ENCODE measurements at places on chromosomes 2 and 18.

DNA sequence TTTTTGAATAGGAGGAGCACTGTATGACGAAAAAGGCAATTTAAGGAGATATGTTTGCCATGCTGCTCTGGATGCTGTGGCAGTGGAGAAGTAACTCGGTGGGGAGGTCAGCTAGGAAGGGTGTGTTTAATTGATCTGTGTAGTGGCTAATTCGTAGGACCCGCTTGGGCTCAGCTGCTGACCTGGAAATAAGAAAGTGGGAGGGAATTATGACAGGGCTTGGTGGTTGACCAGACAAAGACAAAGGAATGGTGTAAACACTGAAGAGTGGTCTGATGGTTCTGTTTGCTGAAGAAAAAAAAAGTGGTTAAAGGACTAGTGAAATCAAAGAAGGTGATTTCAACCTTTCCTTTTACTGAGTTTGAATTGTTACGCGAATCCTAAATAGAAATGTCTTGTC is 146.0 kb downstream of the MAP4K4 start:
- no peak for DNase-seq

DNA sequence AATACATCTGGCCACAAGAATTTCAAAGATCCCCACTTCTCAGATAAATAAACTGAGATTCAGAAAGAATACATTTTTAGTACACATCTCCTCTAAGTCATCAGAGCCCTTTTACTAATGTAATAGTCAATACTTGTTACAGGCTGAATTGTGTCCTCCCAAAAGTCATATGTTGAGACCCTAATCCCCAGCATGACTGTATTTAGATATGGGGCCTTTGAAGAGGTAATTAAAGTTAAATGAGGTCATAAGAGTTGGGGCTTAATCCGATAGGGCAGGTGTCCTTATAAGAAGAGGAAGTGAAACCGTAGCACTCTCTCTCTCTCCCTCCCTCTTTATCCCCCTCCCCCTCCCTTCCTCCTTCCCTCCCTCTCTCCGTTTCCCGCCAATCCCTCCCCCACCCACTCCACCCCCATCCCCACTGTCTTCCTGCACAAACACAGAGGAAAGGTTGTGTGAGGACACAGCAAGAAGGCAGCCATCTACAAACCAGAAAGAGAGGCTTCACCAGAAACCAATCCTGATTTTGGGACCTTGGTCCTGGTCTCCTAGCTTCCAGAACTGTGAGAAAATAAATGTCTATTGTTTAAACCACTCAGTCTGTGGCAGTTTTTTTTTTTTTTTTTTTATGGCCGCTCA is 66.6 kb upstream of the ZNF397 start:
- DNase-seq: no peak

DNA sequence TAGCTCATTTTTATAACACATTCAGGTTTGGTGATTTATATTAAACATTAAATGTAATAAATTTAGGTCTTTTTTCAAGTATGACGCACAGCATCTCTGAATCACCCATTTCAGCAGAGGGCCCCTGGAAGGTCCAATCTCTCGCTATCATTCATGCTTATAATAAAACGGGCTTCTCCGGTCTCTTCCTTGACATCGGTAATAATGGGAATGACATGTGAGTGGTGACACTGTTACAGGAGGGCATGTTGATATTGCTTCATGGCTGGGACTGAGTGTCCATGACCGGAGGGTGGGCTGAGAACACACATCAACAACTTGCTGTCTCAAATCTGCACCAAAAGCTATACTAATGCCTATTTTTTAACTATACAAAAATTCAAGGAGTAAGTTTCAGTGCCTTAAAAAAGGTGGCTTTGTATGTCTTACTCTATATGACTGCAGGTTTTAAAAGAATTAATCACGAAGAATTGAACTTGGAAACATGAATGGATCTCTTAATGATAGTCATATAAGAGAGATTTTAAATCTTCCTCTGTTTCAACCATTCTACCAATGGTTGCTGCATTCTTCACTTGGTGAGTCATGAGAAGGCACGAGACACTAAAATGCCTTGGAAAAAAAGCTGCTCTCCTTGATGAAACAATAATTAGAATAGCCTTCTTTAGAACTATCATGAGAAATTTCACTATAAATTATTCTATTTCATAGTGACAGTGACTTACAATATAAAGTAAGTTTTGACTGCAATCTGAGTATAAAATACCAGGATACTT is 101.9 kb upstream of the NRP2 start:
- DNase-seq: no peak

DNA sequence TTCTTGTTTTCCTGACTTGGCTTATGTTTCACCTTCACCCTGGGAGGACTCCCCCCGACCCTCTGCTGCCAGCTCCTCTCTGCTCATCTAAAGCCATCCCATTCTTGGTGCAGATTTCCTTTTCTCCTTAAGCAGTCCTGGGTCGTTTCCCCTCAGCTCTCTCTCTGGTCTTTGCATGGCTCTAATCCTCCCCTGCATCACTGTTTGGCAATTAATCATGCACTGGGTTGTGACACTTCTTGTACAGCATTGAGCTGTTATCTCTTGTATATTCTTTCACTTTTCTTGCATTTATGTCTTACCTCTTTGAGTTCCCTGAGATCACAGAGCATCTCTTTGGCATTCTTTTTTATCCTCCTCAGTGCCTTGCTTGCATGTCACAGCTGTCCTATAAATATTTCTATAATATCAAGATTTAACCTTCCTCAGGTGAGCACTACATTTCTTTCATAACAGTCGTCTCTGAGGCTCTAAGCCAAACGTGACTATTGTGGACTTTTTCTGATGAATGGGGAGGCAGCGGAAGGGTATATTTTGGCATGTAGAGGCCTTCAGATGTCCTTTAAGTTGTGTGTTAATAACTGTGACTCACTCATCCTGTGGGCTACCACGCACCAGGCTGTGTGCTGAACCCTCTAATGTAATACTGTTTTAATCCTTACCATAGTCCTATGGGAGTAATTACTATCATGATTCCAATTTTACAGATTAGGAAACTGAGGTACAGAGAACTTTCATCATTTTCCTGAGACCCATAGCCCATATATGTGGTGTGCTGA is 507.5 kb downstream of the SLC4A3 start:
- DNase-seq: no peak

GRCh38 chr18:2986150-2986865 is 26.6 kb downstream of the LPIN2 start:
- no peak for DNase-seq

DNA sequence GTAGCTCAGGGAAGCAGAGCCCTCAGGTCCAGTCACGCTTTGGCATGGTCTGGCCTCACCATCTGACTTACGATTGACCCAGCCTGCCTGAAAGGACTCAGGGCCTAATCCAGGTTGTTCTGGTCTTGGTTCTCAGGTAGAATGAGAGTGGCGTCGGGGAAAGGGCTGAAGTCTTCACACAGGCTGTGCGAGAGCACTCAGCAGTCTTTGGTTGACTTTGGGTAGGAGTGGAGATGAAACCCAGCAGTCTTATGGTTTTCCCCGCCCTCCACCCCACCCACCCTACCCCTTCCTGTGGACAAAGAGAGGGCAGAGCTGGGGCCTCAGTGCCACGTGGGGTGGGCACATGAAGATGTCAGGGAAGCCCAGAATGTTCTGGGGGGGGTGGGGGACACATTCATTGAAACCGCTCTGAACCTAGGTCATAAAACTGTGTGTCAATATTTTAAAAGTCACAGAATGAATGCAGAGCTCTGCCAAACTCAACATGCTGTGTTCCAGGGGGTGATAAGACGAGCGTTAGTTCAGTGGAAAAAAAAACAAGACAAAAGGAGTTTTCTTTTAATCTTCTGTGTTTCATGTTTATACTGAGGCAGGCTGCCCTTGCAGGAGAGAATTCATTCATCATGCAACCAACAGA is 58.6 kb upstream of the ALPP start:
- no peak for DNase-seq

GRCh38 chr2:105087273-105087672 is 49.4 kb downstream of the MRPS9 start:
- DNase-seq: no peak

GRCh38 chr18:50786864-50787263 is 33.0 kb downstream of the MRO start:
- no peak for DNase-seq

DNA sequence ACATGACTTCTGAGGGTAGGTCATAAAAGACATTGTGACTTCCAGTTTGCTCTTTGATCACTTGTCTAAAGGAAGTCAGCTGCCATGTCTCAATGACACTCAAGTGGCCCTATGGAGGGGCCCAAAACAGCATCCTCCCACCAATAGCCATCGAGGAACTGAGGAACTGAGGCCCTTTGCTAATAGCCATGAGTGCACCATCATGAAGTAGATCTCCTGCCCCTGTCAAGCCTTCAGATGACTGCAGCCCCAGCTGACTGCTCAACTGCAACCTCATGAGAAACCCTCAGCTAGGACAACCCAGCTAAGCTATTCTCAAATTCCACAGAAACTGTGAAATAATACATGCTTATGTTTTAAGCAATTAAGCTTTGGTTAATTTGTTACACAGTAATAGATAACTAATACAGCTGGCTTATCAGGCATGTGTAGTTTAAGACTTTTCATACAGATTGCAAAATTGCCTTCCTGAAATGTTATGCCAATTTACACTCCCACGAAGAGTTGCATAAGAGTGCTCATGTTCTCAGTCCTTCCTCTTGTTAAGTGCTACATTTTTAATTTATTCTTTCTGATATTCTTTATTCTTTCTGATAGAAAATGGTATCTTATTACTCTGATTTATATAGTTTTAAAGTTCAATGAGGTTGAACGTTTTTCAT is 105.6 kb upstream of the NDUFV2 start:
- DNase-seq: no peak

DNA sequence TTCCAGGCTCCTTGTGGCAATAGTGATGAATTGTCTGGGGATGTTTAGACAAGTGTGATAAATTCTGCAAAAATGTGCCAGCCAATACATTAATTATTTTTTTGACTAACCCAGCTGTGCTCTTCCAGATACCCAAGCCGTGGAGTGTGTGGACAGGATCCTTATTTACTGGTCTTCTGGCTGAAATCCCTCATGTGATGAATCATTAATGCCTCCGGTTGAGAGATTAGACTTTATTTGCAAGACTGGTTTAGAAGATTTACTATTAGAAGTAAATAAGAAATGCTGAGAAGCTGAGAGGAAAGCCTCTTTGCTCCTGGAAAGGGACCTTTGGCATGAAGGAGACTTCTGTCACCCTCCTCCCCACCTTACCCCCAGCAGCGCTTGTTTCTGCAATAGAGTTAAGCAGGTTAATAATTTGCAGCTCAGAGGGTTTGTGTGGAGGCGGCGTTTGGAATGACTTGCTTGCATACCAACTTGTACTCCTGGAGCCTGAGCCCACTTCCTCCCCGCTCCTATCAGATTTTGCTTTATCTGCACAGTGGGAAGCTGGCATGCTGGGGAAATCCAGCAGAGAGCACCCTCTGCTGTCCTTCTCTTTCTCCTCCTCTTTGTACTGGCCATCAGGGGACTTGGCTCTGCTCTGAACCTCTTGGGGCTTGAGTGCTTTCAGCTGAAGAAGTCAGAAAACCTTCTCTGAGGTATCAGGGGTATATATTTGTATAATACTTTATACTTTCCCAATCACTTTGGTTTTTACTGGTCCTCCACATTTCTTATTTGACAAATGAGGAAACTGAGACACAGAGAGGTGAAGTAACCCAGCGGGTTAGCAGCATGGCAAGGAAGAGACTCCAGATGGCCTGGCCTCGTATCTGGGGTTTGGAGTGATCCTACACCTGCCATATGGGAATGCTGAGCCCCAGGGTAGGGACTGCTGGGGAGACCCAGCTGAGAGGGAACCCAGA is 16.3 kb downstream of the SLC3A1 start:
- no peak for DNase-seq

DNA sequence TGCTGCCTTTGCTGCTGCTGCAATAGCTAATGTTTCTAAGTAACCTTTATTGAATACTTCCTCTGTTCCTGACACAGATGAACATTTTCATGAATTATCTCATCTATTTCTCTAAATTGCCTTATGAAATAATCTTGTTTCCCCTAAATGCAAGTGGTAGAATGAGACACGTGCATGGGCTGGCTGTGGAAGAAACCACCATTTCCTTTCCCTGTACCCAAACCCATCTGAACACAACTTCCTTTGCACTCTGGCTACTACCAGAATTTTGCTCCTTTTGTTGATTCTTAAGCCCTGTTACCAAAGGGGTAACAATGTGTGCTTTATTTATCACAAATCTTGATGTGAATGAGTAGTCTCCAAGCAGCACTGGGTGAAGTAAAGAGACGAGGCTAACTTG is 29.2 kb downstream of the AKAIN1 start:
- DNase-seq: no peak

GRCh38 chr2:67877301-67877700 is 185.5 kb downstream of the C1D start:
- DNase-seq: no peak

GRCh38 chr2:86441882-86442641 is 891 bp downstream of the KDM3A start:
- DNase-seq: peak; percentile 75

- no peak for DNase-seq
These were observed 107.9 kb downstream of the KLHL29 start for GRCh38 chr2:23492921-23493320.

GRCh38 chr2:96730212-96730611 is 9.7 kb downstream of the LMAN2L start:
- DNase-seq: no peak

GRCh38 chr2:201777869-201778268 is 2.9 kb downstream of the ALS2 start:
- DNase-seq: no peak

- no peak for DNase-seq
These were observed 19.6 kb downstream of the ALS2 start for GRCh38 chr2:201761101-201761500.

DNA sequence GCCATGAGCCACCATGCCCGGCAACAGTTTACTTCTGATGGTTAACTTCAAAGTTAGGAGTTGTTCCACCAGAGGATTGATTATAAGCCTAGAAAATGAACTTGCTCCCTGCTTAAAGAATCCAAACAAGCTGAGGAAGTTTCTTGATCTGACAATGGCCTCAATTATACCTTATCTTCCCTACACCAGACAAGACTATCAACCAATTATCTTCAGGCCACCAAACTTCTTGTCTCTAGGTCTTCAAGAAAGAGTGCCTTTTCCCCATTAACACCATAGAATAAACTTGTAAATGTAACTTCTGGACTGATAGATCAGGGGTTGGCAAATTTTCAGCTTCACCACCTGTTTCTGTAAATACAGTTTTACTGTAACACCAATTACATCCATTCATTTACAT is 15.0 kb downstream of the ZC3H8 start:
- no peak for DNase-seq

DNA sequence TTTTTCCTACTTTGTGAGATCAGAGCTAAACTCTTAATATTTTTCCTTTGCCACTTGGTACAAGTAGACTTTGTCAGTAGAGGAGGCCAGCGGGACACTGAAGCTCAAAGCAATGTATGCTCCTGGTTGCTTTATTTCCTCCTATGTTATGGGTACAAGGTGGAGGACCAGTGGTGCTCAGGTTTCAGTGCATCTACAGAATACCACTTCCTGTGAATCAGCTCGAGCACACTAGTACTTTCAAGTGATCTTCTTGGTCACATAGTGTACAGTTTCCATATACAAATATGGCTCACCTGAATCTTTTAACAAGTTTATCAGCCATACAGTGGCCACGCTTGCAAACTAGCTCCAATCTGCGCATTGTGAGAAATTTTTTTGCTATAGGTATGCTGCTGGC is 1674.8 kb upstream of the TMEFF2 start:
- no peak for DNase-seq

All from left lung (tissue), 14 donors.